Osteoblast (primary cell): ENCODE measurements at places on chromosomes 5 and 9. TPM values are rescaled to one million over a fixed set of nuclear protein-coding genes. Genes with fewer than 3 reads are reported as not detected.

- no peak for DNase-seq
Observed at GRCh38 chr5:78419396-78419795, 59.0 kb downstream of the SCAMP1 start.

- no peak for DNase-seq
Observed at GRCh38 chr5:58274191-58274590, 185.7 kb downstream of the PLK2 start.

DNA sequence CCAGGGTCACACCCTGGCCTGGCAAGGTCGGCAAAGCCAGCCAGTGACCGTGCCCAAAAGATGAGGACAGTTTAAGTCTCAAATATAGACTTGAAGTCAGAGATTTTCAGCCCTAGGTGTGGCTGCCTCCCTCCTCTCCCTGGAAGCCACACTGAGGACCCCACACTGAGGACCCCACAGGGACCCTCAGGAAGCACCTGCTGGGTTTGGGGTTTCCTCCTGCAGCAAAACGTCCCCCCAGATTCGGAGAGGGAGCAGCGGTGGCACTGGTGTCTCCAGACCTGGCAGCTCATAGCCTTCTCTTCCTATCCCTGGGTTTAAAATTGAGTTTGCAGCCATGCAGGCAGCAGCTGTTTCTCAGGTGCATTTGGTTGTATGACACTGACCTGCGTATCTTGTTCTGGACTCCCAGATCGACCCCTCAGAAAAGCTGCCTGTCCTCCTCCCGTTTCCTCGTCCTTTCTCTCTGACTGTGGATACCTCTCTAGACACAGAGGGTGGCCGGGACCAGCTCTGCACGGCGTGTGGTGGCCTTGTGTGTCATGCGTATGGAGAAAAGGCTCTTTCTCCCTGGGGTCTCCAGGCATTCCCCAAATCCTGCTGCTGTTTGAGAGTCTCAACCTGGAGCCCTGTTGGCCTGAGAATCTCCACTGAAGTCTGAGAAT lies 36.6 kb downstream of the MRPL36 start:
- peak; percentile 72 for DNase-seq

- DNase-seq: no peak
Observed at GRCh38 chr5:173881811-173882575, 6.2 kb upstream of the CPEB4 start.

GRCh38 chr9:4507306-4508130 lies 17.2 kb downstream of the SLC1A1 start:
- DNase-seq: no peak

DNA sequence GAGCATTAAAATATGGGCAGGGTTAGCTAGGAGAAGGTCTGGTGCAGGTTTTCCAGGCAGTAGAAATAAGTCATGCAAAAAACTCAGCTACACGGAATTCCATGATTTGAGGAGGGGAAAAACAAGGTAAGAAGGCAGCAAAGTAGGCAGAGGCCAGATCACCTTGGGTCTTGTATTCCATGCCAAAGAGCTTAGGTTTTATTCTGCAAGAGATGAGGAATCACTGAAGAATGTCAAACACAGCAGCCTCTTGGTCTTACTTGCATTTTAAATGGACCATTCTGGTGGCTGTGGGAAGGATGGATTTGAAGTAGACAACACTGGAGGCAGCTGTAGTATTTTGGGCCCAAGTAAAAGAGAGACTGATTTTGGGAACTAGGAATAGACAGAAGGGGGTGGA lies 8.6 kb downstream of the TRPM3 start:
- no peak for DNase-seq

DNA sequence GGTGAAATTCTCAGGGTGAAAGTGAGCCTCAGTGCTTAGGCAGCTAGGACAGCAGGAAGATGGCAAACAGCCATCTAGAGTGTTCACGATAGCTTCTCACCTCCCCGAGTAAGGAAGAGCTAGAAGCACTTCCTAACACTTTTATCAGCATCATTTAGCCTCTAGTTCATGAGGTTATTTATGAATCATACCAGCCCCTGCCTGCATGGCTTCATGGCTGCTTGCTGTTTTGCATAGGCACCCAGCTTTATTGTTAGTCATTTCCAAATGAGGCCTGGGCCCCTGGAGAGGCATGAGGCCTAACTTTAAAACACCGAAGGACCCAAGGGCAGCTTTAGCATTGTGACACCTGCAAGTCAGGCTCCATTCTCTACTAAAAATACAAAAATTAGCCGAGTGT lies 134.9 kb upstream of the PANK3 start:
- no peak for DNase-seq

- no peak for DNase-seq
Observed at GRCh38 chr9:6090277-6091210, 75.1 kb upstream of the RANBP6 start.

GRCh38 chr9:83070261-83070660 lies 7.3 kb upstream of the RASEF start:
- peak; percentile 49 for DNase-seq

DNA sequence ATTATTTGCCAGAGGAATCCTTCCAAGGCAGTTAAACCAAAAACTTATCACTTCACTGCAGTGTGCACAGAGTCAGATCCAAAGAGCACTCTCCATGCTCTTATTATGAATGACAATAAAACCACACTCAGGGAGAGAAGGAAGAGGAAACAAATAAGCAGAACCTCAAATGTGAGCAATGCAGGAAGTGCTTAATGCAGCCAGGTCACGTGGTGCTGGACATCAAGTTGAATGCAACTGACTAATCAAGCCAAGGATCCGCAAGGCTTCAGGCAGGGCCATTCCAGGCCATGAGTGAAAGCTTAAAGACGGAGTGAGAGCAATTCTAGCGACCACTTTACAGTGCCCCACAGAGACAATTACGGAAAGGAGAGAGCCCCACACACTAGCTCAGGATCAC lies 230.4 kb upstream of the PUM3 start:
- no peak for DNase-seq

DNA sequence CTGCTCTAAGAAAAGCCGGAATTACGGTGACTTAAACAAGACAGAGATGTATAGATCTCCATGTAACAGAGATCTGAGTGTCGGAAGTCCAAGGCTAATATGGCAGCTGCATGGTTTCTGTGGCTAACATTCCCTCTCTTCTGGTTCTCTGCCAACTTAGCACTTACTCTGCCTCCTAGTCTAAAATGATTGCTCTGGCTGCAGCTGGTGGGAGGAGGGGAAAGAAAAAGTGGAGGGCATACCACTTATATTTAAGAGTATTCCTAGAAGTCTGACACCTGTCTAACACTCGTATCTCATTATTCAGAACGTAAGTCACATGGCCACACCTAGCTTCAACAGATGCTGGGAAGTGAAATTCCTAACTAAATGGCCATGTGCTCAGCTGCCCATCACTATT lies 551.5 kb upstream of the TLE4 start:
- DNase-seq: no peak

DNA sequence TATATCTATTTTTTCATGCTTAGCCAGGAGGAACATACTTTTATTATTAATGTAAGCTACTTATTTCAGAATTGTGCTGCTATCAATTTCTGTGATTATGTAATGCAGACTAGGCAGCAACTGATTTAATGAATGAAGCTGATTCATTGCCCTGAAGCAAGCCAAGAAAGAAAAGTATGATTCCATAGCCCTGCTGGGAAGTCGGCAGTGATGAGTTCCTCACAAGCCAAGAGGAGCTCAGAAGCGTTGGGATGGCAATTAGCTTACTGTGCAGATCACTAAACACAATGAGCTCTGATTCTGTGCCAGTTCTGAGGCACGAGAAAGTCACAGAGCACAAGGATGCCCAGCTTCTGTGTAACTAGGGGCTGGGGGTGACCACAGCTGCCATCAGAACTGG lies 254.3 kb upstream of the KLF9 start:
- DNase-seq: no peak

GRCh38 chr5:86565197-86565789 lies 52.4 kb upstream of the COX7C start:
- no peak for DNase-seq

- DNase-seq: no peak
Observed at GRCh38 chr5:79136618-79137017, 25.0 kb downstream of the BHMT start.

DNA sequence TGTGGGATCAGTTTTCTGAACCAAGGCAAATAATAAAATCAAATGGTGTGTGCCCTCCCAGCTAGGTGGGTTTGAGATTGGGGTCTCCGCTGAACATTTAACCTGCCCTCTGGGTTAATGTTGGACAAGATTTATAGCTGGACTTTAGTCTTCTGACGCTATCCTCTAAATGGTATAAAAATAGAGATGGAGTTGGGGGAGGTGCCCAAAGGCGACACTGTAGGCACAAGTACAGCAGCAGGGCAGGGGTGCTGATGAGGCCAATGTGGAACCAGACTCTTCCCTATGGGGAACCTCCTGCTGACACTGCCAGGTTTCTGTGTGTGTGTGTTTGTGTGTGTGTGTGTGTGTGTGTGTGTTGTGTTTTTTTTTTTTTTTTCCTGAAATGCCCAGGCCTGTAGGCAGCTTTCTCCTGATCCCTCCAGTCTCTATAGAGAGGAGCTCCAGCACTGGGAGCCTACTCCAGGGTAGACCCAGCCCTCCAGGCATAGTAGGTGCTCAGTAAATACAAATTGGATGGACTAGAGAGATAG lies 37.9 kb downstream of the PCDH1 start:
- no peak for DNase-seq

FOXE1 gene
- total RNA-seq: not detected in 2 replicates

CCL19 gene
- total RNA-seq: not detected in 2 replicates

ECSCR gene
- total RNA-seq: 0.36 TPM in 1 of 2 replicates, not detected in the other

ROPN1L gene
- 0.59 and 0.72 TPM in 2 replicates for total RNA-seq

DOLPP1 gene
- total RNA-seq: 10.3 and 10.5 TPM in 2 replicates
